NCI-H1417 treated with DMSO at 0.1 percent for 48 hours (cell line): ENCODE measurements at places on chromosomes 6 and 20.

GRCh38 chr20:23080521-23080920, 5.6 kb downstream of the CD93 start:
- DNase-seq = no peak

DNA sequence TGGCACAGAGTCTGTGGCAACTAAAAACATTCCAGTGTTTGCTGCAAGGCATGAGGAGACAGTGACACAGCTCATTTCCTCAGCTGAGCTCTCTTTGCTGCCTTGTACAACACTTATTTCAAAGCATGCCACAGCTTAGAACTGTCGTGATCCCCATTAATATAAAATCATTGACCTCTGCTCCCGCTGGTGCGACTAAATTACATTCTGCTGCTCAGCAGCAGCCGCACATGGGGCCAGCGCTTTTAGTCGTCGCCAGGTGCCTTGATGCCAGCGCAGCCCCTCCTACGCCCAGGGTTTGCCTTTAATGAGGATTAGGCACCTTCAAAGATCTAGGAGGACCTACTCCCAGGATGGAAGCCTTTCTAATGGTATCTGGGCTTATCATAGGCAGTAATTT, 717.9 kb upstream of the POU3F2 start:
- no peak for DNase-seq

DNA sequence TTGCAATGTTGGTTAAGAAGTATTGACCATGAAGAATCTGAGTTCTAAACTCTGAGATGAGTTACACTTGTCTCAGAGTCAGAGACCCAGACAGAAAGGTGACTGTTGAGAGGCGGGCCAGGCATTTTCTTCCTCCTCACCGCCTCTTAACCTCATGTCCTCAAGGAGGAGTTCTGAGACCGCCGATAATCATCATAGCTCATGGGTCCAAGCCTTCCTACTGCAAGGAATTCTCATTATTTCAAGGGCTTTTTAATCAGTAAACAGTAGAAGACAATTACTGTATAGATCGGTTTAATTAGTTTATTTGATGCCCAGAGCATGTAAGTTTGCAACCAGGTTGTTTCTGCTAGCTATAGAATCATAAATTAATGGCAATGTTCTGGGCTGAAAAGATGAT, 382.4 kb upstream of the MMS22L start:
- no peak for DNase-seq

DNA sequence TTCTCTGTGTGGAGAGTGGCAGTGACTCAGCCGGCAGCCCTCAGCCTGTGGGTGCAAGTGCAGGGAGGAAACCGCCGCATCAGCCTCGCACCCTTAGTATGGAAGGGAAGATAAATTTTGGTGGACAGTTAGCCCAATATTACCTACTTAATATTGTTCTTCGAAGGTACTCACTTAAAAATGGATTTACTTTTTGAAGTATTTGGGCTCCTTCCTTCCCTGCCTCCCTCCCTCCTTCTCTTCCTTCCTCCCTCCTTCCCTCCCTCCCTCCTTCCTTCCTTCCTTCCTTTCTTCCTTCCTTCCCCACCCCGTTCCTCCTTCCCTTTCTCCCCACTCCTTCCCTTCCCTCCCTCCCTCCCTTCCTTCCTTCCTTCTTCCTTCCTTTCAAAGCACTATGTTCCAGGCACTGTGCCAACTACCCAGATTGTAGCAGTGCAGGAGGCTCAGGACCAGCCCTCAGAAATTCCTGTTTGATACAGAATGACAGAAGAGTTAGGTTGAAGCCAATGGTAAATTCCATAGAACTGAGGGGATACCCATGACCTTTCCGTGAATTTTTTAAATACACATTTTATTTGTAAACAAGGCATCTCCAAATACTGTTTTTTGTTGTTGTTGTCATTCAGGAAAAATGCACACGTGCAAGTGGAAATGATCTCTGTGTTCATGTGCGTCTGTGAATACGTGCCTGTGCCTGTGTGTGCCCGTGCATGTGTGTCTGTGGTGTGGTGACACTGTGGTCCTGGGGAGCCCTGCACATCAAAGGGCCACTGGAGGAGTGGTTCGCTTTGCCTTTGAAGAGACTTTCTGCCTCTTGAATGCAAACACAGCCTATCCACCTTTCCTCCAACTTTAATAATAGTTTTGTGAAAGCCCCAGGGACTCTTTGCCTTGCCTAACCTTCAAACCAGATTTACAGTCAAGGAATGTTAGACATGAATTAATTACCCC, 141.7 kb downstream of the EDN3 start:
- no peak for DNase-seq

- DNase-seq = peak; percentile 97
Measured at GRCh38 chr6:31158140-31158862, at the start of gene TCF19. TSS of gene TCF19 (plus strand) at chr6:31158589. CDS start at chr6:31159470, 881 bp downstream.

- no peak for DNase-seq
Measured at GRCh38 chr6:73382462-73383113, 12.0 kb upstream of the DDX43 start.

- no peak for DNase-seq
Measured at GRCh38 chr6:82841309-82841708, 224.3 kb downstream of the UBE3D start.

DNA sequence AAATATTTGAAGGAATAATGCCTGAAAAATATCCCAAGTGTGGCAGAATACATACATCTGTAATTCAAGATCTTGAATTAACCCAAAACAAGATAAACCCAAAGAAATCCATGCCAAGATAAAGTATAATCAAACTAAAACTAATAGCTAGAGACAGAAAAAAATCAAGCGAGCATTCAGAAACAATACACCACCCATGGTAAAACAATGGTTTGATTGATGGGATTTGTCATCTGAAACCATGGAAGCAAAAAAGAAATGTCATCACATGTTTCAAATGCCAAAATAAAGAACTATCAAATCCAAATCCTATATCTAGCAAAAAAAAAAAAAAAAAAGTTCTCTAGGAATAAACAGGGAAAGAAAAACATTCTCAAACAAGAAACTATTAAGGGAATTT, 5.1 kb upstream of the DEFB127 start:
- DNase-seq = no peak

DNA sequence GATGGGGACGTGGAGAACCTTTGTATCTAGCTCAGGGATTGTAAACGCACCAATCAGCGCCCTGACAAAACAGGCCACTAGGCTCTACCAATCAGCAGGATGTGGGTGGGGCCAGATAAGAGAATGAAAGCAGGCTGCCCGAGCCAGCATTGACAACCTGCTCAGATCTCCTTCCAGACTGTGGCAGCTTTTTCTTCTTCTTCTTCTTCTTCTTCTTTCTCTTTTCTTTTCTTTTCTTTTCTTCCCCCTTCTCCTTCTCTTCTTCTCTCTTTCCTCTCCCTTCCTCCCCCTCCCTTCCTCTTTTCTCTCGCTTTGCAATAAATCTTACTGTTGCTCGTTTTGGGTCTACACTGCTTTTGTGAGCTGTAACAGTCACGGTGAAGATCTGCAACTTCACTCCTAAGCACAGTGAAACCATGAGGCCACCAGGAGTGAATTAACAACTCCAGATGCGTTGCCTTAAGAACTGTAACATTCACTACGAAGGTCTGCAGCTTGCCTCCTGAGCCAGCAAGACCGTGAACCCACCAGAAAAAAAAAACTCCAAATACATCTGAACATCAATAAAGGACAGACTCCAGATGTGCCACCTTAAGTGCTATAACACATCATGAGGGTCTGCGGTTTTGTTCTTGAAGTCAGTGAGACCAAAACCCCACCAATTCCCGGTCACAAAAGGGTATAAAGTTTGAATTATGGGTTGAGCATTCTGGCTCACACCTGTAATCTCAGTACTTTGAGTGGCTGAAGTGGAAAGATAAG, 19.6 kb upstream of the SERPINB1 start:
- no peak for DNase-seq

- DNase-seq = no peak
Measured at GRCh38 chr20:45268531-45268930, 14.2 kb upstream of the SLPI start.

DNA sequence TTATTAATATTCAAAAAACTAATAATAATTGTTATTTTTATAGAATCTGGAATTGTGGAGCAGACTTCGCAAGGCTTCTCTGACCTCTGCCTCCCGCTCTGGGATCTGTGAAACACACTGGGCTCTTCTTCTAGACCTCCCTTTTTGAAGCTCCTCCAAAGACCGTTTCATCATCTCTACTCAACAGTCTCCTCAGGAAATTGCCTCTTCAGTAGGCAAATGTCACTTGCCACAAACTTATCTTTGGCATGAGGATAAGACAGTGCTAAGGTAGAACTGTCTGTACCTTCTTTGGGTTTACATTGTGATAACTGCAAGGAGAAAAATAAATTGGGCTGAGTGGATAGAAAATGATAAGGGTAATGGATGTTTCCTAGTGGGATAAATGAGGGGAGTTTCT, 2.3 kb upstream of the MAS1L start:
- DNase-seq = no peak

DNA sequence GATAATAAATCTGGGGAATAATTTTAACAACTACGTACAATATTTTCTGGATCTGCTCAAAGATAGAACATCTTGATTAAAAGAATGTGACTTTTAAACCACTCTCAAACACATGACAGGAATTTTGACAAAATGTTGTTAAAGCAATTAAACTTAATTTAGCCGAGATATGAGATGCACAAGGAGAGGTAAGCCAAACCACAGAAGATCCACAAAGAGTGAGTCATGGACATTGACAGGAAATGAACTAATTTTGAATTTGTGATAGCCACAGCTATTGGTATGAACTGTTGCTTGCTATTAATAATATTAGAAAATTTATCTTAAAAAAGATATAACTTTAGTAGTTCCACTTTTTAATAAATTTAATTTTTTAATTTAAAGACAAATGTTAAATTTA, 27.8 kb upstream of the VGLL2 start:
- DNase-seq = no peak

- DNase-seq = no peak
Measured at GRCh38 chr20:48486065-48486464, 341.7 kb downstream of the PREX1 start.

DNA sequence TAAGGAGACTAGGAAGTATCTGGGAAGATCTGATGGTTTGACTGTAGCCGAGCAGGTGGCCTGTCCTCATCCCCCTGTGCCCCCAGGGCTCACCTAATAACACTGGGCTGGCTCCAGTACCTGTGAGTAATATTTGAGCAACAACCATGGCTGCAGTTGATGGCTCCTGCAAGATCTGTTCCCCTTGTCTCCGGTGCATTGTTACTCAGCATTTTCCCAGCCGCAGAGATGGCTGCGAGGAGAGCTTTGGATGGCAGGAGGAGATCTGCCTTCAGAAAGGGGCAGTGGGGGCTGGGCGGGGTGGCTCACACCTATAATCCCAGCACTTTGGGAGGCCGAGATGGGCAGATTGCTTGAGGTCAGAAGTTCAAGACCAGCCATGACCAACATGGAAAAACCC, 39.3 kb downstream of the PTK7 start:
- no peak for DNase-seq

GRCh38 chr6:24431045-24431451, 28.3 kb downstream of the MRS2 start:
- no peak for DNase-seq

DNA sequence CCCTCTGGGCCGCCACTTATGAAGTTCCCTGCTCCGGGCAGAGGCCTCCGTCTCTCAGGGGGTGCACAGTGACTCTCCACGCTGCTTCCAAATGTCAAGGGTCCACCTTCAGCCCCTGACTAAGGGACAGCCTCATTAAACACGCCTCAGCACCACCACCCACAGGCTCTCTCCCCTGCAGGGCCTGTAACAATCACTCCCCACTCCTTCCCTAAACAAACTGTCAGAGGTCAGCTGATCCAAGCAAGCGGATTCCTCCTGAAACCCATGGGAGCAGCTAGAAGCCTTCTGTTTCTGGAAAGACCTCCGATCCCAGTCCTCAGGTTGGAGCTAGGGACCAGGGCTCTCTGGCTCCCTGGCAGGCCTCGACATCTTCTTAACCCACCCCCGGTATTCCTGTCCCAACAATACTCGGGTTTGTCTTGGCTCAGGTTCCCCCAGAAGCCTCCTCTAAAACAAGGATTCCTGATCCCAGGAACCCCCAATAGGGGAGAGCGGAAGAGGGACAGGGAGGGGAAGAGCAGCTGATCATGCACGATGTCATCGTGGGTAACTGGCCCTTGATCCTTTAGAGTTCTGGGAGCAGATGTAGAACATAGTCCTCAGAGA, 181.0 kb downstream of the ZNF217 start:
- DNase-seq = no peak

GRCh38 chr6:38212579-38212978, 393.1 kb downstream of the ZFAND3 start:
- peak; percentile 48 for DNase-seq

- no peak for DNase-seq
Measured at GRCh38 chr20:53972179-53972578, 98.2 kb downstream of the BCAS1 start.

DNA sequence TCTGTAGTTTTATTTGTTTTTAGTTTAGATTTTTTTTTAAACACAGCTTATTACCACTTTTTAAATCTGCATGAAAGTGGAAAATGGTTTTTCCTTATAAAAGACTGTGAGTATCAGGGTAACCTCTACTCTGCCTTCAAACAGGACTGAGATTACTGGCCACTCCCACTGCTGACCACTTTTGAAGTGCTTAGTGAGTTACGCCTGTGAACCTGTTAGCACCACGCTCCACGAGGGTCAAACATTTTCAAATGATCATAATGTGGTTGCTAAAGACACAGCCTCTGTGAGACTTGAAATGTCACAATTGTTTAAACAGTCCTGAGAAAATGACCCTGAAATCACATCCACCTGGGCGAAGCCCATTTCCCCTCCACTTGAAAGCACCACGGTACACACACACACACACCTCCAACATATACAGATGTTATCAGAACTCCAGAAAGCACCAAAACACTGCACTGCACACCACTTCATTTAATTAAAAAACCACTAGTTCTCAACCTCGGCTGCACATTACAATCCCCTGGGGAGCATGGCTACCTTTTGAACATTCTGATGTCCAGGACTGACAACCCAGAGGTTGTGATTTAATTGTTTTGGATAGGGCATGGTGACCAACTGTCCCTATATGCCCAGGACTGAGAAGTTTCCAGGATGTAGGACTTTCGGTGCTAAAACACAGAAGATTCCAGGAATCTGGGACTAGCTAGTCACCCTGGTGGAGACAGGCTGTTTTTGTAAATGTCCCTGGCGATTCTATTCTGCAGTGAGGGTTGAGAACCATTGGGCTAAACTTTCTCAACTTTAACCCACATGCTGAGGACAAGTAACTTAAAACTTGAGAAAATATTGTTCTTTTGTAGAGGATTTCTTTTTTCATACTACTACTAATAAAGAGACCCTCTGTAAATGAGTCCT, 176.4 kb upstream of the MYLIP start:
- DNase-seq = no peak
